Vagina (tissue), 2 donors: ENCODE measurements at places on chromosomes 1 and 21.

DNA sequence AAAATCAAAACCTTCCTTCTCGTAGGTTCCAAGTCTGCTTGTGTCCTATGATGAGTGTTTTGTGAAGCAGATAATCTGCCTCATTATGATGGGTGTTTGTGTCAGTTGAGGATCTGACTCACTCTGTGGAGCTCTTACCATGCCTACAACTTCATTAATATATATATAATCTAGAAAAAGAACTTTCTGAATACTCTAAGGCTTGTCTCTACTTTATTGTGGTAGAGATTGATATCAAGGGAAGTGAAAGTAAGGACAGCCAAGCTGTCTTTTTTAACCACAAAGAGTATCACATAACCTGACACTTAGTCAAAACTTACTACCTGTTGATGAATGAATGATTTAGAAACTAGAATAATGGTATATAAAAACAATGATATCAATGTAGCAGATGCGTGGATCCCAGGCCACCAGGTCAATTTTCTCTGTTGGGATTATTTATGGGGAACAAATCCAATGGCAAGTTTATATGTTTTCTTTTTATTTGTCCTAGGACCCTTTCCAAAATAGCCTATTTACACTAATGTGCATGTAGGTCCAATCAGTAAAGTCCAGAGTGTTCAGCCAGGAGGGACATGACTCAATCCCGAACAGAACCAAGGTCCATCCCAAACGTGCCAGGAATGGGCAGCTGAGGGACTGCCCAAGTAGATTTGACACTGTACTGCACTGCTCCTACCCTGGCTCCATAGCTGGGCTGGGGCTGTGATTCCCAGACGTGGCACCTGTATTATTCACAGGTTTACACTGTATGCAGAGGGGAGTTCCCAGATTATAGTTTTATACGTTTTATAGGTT is 182.3 kb upstream of the GREM2 start:
- no peak for DNase-seq

DNA sequence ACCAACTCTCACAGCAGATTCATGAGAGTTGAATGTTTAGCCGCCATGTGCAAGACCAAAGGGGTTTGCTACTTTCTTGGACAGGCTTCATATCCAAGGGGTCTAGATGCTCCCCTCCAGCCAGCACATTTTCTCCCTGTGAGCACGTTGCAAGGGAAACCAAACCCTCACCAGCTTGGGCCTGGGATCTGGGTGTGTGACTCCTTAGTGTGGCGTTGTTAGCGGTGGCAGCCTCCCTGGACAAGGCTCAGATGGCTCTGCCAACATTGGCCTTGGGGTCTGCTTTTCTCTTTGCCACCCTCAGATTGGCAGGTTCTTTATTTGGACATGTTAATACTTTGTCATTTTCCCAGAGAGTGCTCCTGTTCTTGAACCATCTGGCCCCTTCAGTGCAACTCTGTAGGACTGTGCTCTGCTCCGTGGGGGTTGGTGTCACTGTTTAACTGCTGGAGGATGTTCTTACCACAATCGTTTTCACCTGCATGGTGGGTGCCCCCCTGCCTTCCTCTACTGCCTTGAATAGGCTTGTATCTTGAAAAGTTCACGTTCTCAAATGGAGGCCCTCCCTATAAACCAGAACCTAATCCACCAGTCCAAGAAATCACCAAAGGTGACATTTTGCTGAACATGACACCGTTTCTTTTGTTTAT is 13.4 kb downstream of the ABCG1 start:
- DNase-seq = no peak

- DNase-seq = no peak
Observed at GRCh38 chr21:35086357-35086756, 37.3 kb upstream of the RUNX1 start.

DNA sequence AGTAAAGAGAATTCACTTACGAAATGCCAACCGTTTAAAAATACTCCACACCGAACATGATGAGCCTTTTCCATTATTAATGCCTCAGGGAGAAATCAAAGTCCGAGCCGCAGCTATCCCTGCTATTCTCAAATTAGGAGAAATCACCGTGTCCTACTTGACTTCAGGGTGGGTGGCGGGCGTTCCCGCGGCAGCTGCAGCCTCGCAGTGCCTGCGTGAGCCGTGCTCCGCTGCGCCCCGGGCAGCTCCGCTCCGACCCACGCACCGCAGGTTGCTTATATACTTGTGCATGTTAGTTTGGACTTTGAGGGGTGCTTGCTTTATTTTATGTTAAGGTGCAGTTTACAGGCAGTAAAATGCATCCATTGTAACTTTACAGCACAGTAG is 35.6 kb upstream of the PCBP3 start:
- no peak for DNase-seq
